Caki2 (cell line): ENCODE measurements at places on chromosomes 1 and 21. TPM values are rescaled to one million over a fixed set of nuclear protein-coding genes. Genes with fewer than 3 reads are reported as not detected.

- no peak for DNase-seq
These were observed 181.2 kb upstream of the ESRRG start for GRCh38 chr1:216904471-216904870.

DNA sequence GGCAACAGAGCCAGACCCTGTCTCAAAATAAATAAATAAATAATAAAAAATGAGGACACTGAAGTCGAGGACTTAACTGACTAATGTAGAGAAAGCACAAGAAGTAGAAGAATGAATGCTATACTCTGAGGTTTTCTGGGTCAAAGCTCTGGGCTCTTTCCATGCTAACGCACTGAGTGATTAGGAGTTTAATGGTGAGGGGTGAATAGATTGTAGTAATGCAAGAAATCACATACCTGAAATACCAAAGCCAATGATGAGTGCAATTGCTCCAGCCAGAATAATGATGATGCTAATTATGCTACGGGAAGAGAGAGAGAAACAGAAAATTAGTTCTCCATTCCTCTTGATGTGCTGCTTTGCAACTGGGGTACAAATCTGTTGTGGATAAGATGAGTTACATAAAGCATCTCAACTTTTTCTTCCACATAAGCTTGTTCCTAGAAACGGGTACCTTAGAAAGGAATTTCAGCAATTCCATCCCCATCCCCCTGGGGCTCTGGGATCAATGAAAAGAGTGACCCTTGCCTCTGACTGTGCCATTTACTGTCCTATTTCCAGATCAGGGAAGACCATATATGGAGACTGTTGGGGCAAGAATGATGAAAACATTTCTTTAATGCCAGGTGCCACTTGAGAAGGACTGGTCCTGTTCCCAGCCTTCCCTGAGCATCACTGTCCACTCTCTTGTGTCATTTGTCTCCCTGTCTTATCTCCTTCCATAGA lies 40.7 kb downstream of the VTCN1 start:
- peak; percentile 88 for DNase-seq

- DNase-seq: no peak
These were observed 6.4 kb downstream of the CASZ1 start for GRCh38 chr1:10789803-10790702.

- no peak for DNase-seq
These were observed 783.1 kb downstream of the MRPL39 start for GRCh38 chr21:24824209-24824608.

- no peak for DNase-seq
These were observed 56.0 kb downstream of the OLFML3 start for GRCh38 chr1:114035304-114035700.

GRCh38 chr1:30679976-30680305 lies 43.4 kb downstream of the MATN1 start:
- no peak for DNase-seq

DNA sequence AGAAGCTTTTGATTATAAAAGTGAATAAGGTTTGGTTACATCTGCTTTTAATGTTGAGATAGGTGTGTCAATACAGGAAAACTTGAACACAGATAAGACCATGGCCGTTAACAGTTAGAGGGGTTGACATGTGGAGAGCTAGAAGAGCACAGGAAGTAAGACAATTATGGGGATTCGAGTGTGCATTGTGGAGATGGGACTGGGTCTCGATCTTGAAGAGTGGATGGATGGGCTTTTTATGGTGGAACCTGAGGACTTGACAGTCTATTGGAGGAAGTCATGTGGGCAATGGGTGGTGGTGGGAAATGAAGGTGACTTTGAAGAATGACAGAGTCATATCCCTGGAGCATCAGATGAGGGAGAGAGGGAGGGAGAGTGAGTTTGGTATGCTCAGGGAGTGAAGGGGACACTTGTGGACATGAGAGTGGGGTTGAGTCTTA lies 12.1 kb downstream of the DYRK1A start:
- DNase-seq: no peak

DNA sequence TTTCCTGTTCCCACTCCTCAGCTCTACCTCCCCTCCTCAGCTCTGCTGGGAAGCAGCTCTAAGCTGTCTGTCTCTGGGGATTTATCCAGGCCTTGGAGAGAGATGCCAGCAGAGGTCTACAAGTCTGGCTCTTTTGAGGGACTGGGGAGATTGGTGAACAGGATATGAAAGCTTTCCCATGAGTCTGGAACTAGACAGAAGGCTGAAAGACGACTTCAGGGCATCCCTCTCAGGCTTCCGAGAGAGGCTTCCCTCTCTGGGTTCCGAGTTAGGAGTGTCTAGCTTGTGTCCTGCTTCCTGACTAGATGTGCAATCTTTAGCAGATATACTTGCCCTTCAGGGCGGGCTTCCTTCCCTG lies 733 bp downstream of the TMEM35B start:
- DNase-seq: peak; percentile 12

GRCh38 chr1:241357366-241358340 lies 648 bp upstream of the RGS7 start:
- no peak for DNase-seq

DNA sequence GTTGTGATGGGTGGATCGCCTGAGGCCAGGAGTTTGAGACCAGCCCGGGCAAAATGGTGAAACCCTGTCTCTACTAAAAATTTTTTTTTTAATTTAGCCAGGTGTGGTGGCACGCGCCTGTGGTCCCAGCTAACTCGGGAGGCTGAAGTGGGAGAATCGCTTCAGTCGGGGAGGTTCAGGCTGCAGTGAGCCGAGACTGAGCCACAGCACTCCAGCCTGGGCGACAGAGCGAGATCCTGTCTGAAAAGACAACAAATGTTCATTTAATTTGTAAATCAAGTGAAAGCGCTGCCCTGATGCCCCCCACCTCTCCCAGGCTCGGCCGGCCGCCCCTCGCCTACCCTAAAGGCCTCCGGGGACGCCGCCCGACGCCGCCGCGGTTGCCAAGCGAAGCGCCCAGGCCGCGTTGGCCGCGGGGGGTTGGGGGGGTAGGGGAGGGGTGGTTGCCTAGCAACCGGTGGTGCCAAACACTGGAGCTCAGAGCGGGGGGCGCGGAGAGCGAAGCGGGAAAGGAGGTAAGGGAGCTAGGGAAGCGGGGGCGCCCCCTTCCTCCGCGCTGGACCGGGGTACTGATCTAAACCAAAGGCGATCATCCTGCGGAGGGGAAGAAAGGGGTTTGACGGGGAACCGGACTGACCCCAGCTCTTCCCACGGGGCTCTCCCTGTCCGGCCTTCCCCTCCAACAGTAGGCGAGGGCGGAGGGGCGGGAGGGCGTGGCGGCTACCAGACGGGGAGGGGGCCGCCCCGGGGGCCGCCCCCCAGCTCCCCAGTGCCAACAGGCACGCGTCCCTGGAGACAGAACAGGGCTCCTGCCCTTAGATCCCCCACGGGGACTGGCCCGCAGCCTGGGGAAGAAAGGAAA lies at the start of gene TEKT2:
Gene TEKT2 (plus strand): TSS at position 460 of the 862 bp plus-strand sequence. CDS start 828 bp downstream, outside the sequence.
- no peak for DNase-seq

GRCh38 chr1:186785503-186785902 lies 43.2 kb upstream of the PLA2G4A start:
- DNase-seq: no peak

DNA sequence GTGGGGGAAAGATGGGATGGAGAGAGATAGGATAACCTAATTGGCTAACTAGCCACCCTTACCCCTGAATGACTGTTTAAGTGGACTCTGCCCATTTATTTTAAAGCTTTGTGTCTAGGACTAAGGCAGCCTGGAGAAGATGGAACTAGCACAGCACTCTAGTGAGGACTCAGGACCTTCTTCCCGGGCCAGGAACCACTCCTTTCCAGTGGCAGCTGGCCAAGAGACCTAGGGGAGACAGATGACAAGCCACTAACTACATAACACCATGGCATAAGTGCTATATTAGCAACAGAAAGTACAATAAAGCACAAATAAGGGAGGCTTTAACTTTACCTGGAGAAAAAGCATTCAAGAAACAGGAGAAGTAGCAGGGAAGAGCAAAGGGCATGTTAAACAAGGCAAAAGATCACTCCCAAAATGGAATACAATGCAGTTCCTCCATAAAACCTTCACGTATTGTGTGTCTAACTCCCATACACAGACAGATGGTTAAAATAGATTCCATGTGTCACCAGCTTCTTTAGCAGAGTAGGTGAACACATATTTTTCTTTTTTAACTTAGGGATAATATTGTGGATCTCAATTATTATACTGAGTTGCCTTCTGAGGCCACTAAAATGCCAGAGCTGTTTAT lies 20.6 kb downstream of the CLCA1 start:
- DNase-seq: no peak

DNA sequence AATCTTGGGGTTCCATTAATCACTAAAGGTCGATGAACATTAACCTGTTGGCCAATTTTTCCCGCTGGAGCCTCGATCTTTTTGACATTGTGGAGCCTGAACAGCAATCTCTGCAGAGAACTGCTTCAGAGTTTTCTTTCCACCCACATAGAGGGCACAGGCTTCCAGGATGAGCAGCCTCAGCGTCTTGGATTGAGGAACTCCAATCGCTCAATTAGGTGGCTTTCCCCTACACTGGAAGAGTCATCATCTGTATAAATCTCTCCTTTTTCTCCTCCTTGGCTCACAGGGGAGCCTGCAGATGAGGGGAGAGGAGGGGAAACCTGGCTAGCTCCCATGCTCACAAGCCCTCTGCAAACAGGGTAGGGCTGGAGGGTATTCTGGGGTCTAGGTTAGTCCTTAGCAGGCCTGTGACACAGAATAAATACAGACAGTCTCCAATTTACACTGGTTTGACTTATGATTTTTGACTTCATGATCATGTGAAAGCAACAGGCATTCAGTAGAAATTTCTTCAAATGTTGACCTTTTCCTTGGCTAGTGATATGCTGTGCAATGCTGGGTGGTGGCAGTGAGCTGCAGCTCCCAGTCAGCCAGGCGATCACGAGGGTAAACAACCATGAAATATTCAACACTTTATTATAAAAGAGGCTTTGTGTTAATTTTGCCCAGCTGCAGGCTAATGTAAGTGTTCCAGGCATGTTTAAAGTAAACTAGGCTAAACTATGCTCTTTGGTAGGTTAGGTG lies 80.8 kb downstream of the PGBD5 start:
- no peak for DNase-seq

DNA sequence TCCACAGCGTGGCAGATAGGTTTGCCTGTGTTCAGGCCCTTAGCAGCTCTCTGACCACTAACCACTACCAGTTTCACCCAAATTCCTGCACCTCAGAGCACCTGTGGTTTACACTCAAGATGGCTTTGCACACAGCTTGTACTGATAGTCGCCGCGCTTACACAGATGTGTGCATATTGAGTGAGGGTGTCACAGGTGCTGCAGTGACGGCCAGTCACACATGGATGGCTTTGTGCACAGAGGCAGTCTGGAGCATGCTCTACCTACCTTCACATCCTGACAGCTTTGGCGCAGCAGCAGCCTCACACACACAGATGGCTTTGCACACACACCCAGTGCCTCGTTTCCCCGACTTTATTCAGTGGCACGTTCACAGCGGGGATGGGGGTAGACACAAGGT lies 7.5 kb downstream of the DMAP1 start:
- DNase-seq: no peak

DNA sequence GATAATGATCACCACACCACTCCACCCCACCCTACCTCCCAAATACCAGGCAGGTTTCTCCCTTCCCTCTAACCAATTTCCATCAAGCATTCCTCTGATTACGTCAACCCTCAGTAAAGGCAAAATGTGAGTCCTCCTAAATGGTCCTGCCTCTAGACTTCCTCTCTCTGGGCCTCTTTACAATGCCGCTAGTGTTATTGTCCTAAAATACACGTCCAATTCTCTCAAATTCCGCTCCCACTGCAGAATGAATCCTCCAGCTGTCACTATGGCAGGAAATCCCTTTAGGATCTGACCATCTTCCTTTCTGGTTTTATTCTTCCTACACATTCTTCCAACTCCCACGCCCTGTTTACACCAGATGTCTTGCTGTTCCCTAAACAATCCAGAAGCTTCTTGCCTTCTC lies 68.7 kb downstream of the DEGS1 start:
- no peak for DNase-seq

DNA sequence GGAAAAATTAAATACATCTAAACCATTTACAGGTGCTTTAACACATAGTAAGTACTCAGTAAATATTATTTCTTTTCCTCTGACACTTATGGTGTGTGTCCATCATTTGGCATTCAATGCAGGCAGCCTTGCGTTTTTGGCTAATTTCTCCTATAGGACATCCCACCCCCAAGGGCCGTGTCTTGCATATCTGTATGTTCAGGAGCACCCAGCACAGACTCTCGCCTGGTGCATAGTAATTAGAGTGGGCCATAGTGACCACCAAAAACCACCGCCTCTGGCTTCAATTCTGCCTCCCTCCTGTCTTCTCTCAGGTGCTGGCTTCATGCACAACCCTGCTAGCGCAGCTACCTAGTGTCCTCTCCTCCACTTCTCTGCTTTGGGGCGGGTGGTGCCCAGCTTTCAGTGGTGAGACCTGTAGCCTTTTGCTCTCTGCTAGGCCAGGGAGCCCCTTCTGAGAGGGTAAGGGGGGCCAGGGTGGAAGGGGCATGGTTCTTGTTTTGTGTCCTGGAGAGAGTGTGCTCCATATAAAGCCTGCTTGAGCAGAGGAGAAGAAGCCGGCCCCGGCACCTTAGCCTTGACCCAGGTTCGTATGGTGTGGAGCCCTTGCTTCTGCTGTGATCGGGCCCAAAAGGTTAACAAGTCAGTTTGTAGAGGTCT lies 33.4 kb downstream of the BATF3 start:
- no peak for DNase-seq

- no peak for DNase-seq
These were observed 45.3 kb downstream of the CASZ1 start for GRCh38 chr1:10751160-10751559.

GRCh38 chr1:78475888-78476610 lies 14.7 kb upstream of the PTGFR start:
- DNase-seq: no peak

DNA sequence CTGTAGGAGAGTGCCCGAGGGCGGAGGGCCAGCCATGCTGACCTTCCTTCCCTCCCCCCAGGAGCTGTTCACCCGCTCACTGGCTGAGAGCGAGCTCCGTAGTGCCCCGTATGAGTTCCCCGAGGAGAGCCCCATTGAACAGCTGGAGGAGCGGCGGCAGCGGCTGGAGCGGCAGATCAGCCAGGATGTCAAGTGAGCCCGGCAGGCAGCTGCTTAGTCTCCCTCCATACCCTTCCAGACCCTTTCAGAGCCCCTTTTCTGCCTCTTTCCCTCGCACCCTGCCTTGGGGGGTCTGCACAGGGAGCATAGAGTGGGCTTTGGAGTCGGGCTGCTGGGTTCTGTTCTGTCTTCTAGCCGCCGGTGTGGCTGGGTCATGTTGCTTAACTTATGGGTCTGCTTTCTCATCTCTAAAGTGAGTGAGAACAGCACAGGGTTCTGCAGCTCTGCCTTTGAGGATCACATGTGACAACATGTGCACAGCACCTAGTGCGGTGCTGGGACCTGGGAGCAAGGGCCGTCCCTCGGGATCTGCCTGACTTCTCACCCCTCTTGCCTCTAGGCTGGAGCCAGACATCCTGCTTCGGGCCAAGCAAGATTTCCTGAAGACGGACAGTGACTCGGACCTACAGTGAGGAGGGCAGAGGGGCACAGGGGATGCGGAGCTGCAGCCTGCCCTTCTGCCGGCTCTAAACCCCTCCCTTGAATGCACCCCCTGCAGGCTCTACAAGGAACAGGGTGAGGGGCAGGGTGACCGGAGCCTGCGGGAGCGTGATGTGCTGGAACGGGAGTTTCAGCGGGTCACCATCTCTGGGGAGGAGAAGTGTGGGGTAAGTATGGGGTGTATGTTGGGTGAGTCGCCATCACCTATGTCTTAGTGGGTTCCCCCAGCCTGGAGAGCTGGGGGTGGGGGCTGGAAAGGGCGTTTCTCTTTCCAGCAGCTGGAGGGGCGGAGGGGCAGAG lies 6.2 kb downstream of the AMPD2 start:
- DNase-seq: no peak

Gene RHBG
- not detected in 2 replicates for total RNA-seq

Gene CORT
- total RNA-seq: 0.61 TPM in 1 of 2 replicates, not detected in the other

Gene ITLN2
- total RNA-seq: not detected in 2 replicates

Gene MRPL20
- 32.2 and 79.3 TPM in 2 replicates for total RNA-seq
